ENCODE measurements at places on chromosomes 4 and X.

GRCh38 chr4:13612569-13612968, 15.0 kb downstream of the BOD1L1 start:
- no peak for DNase-seq

GRCh38 chrX:12197030-12197429, 58.8 kb downstream of the FRMPD4 start:
- no peak for DNase-seq

GRCh38 chrX:24341795-24342194, 18.6 kb upstream of the SUPT20HL1 start:
- DNase-seq = peak; percentile 87

DNA sequence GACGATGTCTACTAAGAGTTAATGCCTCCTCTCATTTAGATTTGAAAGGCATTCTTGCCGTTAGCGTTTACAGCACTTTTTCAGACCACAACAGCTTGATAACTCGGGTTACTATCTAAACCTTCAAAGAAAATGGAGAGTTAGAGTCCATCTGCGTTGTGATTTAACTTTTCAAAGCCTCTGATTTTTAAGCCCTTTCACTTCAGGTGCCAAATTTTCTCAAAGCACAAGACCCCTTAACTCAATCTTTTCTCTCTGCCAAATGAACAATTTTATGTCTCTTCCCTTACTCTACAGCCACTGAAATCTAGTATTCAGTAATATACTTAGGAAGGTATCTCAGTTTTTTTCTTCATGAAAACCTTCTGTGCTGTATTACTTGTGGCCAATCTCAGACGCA, 310.5 kb downstream of the TENM3 start:
- DNase-seq = no peak

DNA sequence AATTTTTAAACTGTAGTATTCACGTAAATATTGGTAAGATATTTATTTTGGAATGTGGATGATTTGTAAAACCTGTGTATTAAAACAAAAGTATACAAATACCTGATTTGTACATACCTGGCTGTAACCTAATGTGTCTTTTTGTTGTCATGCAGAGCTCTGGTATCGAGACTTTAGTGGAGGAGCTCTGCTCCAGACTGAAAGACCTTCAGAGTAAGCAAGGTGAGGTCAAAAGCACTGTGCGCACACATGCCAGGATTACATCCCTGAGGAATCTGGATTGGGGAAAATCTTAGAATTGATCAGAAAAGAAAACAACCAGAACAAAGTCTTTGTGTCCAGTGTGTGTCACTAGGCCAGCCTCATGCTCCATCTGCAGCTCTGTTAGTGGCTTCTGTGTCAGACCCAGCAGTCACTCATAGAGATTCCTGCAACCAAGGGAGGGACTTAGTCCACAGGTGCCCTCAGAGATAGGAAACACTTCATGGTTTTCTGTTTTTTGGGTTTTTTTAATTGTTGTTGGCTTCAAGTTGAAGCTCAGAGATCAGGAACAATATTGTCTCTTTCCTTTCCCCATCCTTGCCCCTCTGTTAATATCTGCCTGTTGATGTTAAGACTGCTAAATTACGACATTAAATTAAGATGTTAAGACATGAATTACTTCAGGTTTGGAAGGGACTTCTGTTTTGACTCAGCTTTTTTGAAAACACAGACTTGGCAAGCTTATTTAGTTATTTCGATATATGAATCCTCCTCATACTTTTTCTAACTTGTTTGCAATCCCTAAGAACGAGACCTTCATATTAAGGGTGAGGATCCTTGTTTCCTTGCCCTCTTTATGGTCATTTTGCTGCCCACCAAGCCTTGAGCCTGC, 52.4 kb upstream of the TBC1D14 start:
- no peak for DNase-seq
